T-helper 22 cell (primary cell): ENCODE measurements at places on chromosomes 11 and 22.
A peak's percentile ranks its signal among the peaks of the same experiment; 100 is the strongest.

GRCh38 chr11:104679258-104679657 lies 219.0 kb downstream of the CASP12 start:
- DNase-seq, result no peak

GRCh38 chr11:83881428-83881827 lies 595.3 kb upstream of the CCDC90B start:
- DNase-seq, result no peak

DNA sequence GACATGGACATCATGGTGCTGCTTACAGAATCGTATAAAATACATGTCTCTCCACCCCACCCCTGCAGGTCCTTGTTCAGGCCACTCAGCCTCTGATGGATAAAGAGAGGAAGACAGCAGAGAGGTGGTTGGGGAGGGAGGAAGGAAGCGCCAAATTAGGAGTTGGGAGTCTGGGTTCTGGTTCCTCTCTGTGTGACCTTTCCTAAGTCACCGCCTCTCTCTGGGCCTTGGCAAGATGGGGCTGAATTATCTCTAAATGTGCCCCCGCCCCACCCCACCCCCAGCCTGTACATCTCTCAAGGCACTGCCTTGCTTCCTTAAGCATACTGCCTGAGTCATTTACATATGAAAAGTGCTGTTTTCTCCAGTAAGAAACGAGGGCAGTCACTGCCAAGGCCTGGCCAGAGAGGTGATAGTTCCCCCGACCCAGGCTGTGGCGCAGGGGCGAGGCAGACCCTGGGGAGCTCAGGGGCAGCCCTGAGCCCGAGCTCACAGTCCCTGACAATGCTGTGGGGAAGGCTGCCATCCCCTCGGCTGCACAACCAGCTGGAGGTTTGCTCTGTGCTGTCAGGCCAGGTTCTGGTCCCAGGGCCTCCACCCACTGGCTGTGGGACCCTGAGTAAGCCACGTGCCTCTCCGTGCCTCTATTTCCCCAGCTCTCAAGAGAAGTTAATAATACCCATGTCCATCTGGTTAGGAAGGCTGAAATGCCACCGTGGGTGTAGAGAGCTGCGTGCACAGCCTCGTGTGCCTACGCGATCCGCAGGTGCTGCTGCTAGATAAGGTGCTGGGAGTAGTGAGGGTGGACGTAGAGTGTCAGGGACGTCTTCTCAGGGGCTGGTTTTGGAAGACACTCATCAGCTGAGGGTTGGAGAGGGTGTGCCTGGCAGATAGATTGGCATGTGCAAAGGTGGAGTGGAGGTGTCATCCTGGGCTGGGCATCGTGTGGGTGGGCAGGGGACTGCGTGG lies 55.3 kb downstream of the CACNA1I start:
- DNase-seq, result no peak

GRCh38 chr22:31569126-31569525 lies 72.8 kb downstream of the SFI1 start:
- no peak for DNase-seq

GRCh38 chr11:71484248-71485062 lies 31.5 kb downstream of the NADSYN1 start:
- DNase-seq, result no peak

- no peak for DNase-seq
These were observed 14.1 kb downstream of the SPATA19 start for GRCh38 chr11:133830931-133831907.

- DNase-seq, result no peak
These were observed 61.8 kb downstream of the UBASH3B start for GRCh38 chr11:122717264-122717867.

DNA sequence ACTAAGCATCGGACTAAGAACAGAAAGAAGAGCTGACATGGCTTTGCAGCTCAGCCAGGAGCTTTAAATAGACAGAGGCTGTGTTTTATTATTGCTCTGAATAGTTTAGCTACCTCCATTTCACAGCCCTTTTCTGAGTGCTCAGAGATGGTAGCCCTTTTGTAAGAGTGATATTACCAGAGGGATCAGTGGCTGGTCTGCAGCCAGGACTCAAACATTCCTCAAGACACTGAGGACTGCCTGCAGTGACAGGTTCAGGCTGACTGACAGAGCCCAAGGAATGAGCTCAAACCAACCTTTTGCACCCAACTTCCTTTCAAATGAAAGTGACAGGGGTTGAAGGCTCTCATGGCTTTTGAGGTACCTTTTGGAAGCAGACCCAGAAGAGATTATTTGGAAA lies 189.0 kb downstream of the DDX10 start:
- no peak for DNase-seq

DNA sequence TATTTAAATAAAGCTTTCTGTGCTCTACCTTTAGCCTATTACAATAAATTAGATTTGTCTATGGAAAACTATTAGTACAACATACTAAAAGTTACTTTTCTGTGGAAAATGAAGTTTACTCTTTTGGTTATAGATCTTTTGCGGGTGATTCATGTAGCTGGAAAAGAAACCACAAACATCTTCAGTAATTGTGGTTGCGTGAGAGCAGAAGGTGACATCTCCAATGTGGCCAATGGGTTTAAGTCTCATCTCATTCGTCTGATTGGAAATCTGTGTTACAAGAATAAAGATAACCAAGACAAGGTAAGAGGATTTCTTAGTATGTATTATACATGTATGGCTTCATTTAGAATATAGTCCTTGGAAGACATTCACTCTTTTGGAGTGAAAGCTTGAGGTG lies 68.6 kb downstream of the ATXN10 start:
- no peak for DNase-seq

- no peak for DNase-seq
These were observed 5.0 kb upstream of the PANX2 start for GRCh38 chr22:50165436-50166123.

DNA sequence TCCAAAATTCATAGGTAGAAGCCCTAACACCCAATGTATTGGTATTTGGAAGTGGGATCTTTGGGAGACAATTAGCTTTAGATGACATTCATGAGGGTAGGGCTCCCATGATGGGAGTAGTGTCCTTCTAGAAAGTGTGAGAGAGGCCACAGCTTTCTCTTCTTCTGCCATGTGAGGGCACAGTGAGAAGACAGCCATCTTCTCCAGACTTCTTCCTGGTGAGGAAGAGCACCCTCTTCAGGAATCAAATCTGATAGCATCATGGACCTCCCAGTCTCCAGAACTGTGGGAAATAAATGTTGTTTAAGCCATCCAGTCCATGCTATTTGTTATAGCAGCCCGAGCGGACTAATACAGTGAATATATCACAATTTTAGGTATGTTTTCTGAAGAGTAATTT lies 96.9 kb downstream of the CNTN5 start:
- DNase-seq, result no peak

DNA sequence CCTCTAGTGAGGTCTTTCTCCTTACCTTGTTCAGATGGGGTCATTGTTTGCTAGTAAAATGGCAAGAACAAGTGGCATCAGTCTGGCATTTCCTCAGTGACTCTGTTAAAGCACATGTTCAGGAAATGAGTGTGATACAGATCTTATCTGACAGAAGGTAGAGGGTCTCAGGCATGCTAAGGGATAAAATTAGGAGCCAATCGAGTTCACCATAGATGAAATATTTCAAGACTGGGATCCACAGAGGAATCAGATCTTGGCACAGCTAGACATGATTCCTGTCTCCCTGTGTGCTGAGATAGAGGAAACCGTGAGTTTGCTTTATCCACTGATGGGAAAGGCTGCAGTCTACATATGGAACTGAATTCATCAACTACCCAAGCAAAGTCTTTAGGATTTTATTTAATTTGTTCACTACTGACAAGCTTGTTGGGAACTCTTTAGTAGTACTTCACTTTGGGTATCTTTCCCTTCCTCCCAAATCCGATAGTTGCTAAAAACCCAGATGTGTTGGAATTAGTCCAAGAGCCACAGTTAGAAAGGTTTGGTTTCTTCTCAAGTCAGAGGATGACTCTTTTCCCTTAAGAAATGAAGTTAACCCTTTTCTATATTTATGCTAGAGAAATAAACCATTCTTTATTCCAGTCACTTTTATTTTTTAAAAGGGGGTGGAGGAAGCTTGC lies 18.4 kb downstream of the FAM118B start:
- no peak for DNase-seq

- no peak for DNase-seq
These were observed 27.9 kb upstream of the SLC36A4 start for GRCh38 chr11:93225662-93226061.

GRCh38 chr11:102306817-102307726 lies 10.2 kb upstream of the BIRC3 start:
- DNase-seq, result peak; percentile 58

GRCh38 chr11:86620891-86621521 lies 51.4 kb downstream of the ME3 start:
- no peak for DNase-seq

GRCh38 chr11:98561252-98561651 lies 459.5 kb upstream of the CNTN5 start:
- DNase-seq, result no peak

- DNase-seq, result no peak
These were observed 41.0 kb upstream of the CLPB start for GRCh38 chr11:72475381-72475780.

DNA sequence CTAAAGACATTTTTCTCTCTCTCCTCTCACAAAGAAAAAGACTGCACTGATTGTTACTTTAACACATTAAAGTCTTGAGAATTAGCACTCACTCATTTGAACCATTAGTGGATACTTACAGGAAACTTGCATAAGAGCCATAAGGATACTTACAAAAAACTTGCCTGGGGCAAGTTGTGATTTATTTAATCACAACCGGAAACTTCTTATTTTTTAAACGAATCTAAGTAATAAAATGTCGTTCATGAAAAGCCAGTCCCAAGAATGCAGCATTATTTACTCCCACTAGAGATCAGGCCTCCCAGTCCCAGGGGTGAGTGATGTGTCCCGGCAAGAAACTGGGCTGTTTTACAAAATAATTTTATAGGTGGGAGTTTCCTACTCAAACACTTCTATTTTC lies 59.3 kb upstream of the TTC12 start:
- no peak for DNase-seq

DNA sequence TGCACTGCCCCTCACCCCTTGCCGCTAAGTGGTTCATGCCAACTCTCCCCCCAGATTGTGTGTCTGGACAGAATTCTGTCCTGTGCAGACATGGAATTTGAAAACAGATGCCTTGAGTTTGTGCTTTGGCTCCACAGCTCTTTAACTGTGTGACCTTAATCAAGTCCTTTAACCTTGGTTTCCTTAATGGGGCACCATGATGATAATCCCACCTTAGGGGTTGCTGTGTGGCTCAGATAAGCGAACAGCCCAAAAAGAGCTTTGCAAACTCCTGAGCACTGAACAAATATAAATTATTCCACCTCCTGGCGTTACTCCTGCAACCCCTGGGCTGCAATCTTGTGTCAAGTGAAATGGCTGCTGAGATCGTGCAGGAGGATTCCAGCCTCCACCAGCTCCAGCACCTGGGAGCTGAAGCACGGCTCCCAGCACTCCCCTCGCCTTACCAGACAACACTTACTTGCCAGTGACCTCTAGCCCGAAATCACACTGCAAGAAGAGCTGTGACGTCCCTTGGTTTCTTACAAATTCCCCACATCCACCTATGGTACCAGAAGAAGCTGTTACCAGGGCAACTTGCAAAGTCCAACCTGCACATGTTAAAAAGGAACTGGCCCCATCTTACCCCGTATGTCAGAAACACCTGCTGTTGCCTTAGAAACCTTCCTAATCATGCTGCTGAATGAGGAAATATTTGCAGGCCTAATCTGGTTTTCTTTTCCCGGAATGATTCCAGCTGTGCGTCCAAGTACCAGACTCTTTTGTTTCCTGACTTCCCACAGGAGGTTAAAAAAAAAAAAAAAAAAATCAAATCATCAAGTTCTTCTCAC lies 13.2 kb downstream of the VPS37C start:
- no peak for DNase-seq

DNA sequence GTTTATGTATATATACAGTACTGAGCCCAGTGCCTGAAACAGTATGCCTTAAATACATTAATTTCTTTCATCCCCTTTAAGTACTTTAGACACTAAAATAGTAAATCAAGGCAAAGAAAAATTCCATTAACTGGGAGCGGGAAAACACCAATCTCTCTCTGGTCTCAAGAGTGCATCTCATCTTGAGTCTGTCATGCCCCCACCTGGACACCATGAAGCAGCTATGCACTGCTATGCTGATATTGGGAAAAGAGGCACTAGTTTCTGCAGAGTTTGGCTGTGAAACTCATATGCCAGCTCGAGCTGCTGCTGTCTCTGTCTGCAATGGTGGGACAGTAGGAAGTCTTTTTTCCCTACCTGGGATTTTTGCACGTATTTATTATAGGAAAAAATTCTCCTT lies 754.4 kb upstream of the RAG2 start:
- no peak for DNase-seq

DNA sequence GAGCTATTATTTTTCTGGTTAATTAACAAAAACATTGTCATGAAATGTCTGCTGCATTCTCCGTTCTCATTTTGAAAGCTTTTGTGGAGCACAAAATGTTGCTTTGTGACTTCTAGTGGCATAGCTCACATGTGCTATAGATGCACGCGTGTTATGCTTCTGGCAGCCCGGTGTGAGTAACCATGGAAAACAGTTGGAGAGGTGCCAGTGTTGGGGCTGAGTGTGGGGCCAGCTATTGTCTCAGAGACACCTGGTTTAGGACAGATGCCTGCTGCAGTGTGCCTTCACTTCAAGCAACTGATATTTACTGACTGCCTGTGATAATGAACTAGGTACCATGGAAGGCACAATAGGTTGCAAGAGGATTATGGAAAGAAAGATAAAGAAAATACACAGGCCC lies 760.6 kb downstream of the NTM start:
- DNase-seq, result no peak

- DNase-seq, result no peak
These were observed 26.1 kb upstream of the SLC25A18 start for GRCh38 chr22:17537155-17537554.

GRCh38 chr11:10426475-10426874 lies 28.6 kb upstream of the AMPD3 start:
- DNase-seq, result no peak

DNA sequence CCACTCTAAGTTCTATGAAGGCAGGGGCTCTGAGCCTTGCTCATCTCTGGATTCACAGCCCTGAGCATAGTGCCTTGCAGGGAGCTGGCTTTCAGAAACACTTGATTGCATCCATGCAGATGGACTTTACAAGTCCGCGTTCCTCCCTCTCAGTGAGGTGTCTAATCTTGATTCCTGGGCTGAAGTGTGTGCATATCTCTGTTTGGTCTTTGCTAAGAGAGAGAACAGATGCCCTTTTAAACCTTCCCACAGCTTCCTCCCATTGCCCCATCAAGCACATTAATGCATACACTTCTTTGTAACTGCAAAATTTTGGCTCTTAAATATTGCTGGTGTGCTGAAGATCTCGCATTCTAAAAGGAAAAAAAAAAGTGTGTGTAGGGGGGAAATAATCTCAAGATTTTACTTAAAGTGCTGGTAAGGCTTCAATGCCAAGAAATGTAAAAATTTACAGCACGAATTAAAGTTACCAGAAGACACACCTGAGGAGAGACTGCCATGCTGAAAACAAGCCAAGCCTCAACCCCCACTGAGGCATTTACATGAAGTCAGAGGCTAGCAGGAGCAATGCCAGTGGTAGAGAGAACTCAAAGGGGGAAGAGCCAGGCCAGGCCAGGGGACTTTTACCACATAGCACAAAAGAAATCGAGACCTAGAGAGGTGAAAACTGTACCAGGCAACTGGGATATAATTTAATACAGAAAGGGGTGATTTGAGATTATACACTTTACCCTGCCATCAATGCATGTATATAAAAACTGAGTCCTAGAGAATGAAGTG lies 492.1 kb downstream of the SOX6 start:
- no peak for DNase-seq
